Mucosa of gallbladder (tissue), 1 donor: ENCODE measurements at places on chromosomes 7 and 10. TPM values are rescaled to one million over a fixed set of nuclear protein-coding genes. Genes with fewer than 3 reads are reported as not detected.

The GLUD1 gene
- total RNA-seq, result 126 TPM

The ADRA2A gene
- 346 TPM for total RNA-seq

The NPSR1 gene
- not detected for total RNA-seq

The PSD gene
- 106 TPM for total RNA-seq

The ZNF107 gene
- total RNA-seq, result 6.6 TPM

DNA sequence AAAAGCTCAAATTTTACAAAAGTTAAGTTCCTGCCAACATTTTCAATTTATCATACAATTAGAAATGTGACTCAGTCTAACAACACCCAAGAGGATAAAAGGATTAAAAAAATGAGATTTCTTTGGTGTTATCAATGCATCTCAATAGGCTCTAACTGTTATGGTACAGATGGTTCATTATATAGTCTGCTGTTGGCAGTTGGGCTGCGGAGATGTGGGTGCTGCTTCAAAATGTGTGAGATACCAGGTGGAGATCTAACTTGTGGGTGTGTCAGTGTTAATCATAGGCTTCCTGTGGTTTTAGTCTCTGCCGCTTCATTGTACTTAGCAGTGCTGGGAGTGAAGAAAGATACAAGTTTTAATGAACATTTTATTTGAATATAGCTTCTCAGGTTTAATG, 231.2 kb downstream of the EXOC4 start:
- no peak for DNase-seq
